ENCODE measurements at places on chromosomes 5 and 9.

DNA sequence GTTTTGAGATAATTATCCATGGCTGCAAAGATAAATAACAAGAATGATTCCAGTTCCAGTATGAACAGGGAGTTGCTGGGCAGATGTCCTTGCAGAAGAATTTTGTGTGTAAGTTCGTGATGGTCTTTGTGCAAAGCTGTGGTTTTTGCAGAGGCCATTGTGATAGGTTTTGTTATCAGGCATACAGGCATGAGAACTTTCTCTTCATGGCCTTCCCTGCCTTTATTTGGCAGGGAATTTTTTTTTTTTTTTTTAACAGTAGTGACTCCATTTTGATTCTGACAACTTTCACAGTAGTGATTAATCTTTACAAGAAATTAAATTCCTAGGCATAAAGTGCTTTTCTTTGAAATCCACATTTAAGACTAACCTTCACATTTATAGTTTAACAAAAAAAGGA is 1999.5 kb upstream of the CDH6 start:
- no peak for DNase-seq

- DNase-seq: peak; percentile 19
Observed at GRCh38 chr5:173178369-173178910, 34.1 kb downstream of the BNIP1 start.

DNA sequence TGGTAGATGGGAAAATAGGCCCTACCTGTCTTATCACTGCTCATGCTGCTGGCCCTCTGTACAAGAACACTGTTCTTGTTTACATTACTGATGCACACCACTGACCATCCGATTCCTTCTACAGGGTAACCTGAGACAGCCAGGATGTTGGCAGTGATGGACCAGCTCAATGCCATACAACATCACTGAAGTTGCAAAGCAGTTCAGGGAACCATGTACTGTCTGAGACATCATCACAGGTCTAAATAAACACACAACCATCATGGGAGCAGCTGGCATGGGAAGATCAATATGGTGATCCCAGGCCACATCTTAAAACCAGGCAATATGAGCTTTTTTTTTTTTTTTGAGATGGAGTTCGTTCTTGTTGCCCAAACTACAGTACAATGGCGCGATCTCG is 59.0 kb downstream of the IARS1 start:
- no peak for DNase-seq

DNA sequence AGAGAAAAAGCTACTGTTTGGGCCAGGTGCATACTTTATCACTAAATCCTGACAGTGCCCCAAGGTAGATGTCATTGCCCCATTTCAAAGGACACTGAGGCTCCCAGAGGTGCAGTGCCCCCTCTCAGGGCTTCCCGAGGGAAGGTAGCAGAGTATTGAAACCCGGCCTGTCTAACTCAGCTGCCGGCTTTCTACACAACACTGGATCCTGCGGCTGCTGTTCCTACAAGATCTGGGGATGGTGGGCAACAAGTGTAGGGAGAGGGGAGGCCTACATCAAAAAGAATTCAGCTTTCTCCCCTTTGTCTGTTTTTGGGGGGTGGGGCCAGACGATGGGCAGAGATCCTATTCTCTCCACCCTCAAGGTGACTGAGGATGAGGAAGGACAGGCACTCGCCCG is 200.8 kb downstream of the DAB2IP start:
- no peak for DNase-seq

DNA sequence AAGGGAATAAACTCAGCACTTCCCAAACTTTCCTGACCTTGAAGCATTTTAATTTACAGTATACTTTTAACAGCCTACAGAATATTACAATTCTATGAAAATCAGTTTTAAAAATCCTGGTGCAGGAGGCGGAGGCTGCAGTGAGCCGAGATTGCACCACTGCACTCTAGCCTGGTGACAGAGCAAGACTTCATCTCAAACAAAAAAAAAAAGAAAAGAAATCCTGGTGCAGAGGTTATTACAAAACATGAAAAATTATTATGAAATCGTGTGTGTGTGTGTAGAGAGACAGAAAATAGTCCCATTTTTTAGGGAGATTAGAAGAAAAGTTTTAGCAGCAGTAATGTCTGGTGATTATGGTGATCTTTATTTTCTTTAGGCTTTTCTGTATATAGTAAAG is 26.9 kb downstream of the GOLPH3 start:
- no peak for DNase-seq

GRCh38 chr9:137243626-137244485 is 2.8 kb downstream of the TUBB4B start:
- DNase-seq: no peak

GRCh38 chr9:112793213-112793810 is 42.8 kb downstream of the SNX30 start:
- DNase-seq: peak; percentile 84

GRCh38 chr5:158349987-158350386 is 491.0 kb upstream of the CLINT1 start:
- no peak for DNase-seq

DNA sequence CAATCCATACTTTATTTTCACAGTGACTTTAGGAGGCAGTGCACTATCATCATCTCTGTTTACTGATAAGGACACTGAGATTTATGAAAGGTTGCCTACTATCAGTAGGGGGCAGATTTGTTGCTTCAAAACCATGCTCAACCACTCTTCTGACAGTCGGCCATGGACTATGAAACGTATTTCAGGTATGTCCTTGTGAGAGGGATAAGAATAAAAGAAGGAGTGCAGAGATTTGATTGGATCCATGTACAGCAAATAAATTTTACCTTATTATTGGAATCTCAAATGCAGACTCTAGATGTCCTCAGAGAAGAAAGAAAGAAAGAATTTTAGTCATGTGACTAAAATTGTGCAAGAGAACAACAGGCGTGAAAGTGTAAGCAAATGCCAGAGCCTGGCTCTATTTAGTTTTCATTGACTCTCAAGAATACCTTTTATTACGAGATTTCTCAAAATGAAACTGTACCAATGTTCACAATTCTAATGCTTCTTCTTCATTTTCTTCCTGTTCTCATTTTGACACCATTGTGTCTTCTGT is 296.6 kb upstream of the RASA1 start:
- no peak for DNase-seq

DNA sequence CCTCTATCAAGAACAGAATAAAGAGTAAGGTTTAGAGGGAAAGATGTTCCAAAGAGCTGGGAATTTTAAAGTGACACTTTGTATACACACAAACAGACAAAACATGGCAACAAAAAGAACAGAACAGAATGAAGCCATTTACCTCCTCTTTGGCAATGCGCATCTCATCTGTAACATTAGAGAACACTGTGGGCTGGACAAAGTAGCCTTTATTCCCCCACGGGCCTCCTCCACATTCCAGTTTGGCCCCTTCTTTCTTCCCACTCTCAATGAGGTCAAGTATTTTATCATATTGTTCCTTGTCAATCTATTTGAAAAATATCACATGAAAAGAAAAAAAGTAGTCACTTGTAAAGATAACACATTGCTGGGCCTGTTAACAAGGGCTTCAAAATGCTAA is 41.0 kb downstream of the ALDH1A1 start:
- no peak for DNase-seq

DNA sequence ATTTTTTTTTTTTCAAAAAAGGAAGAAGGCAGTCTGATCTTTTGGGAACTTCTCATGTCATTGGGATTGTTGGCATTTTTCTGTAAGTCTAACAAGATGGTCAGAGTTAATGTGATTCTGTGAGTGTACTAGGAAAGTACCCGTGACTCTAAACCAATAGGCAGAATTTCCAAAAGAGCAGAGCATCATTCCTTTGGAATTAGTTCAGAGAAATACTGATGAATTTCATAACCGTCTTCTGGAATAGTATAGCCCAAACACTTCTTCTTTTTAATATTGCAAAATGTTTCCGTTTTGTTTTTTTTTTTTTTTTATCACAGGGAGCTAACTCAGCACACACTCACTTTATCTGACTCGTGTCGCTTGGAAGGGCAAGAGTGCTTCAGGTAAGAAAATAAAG is 407.4 kb downstream of the DTWD2 start:
- no peak for DNase-seq

DNA sequence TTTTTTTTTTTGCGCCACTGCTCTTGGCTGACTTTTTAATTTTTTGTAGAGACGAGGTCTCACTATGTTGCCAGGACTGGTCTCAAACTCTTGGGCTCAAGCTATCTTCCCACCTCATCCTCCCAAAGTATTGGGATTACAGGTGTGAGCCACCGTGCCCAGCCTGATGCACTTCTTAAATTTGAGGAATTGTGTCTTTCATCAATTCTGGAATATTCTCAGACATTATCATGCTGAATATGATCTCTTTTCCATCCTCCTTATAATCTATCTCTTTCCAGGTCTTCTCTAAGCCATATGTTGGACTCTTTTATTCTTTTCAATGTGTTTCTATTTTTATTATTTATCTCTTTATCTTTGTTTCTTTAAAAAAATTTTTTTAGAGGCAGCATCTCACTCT is 196.2 kb upstream of the IER5L start:
- no peak for DNase-seq

- no peak for DNase-seq
Observed at GRCh38 chr5:55530669-55531068, 4.1 kb downstream of the PLPP1 start.

- no peak for DNase-seq
Observed at GRCh38 chr5:84259283-84260045, 125.2 kb downstream of the EDIL3 start.

DNA sequence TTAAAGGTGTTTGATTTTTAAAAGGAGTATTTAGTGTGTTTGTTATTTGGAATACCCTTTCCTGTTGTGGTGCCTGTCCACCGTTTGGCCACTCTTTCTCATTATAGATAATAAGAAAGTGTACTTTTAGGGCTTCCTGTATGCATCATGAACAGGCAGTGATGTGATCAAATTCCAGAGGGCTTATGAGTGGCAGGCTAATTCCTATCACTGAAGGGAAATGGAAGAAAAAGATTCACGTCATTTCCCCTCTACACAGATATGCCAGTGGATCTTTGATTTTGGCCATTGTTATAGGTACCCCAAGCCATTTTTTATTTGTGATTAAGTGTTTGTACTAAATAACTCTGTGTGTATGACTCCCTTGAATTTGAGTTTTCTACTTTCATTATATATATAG is 37.1 kb downstream of the RPS6 start:
- DNase-seq: no peak

DNA sequence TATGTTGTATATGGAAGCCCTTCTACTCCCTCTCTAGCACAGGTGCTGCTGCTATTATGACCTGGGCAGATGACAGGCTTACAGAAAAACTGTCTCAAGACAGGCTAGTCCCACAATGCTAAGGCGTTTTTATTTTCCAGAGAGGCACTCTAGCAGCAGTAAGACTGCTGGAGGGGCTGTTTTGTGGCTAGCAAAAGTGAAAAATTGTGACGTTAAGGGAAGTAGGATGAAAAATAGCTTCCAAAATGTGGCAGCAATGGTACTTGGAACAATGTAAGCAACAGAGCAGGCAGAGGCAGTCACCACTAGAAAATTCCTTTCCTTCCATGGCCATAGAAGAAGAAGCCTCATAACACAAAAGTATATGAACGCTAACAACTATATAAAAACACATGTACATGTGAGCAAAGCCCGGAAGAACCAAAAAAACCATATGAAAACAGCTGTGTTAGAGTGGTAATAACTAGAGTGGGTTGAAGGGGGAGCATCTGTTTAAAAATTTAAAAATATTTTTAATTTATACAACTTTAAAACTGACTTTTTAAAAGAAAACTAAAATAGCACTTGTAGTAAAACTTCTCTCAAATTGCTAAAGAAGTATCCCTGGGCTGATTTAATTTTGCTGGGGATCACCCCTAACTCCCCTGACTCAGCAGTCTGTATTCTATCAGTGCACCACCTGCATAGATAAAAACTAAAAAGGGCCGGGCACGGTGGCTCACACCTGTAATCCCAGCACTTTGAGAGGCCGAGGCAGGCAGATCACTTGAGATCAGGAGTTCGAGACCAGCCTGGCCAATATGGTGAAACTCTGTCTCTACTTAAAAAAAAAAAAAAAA is 30.6 kb downstream of the CLINT1 start:
- no peak for DNase-seq

GRCh38 chr5:145960848-145961600 is 24.6 kb downstream of the SH3RF2 start:
- no peak for DNase-seq

- no peak for DNase-seq
Observed at GRCh38 chr5:22751536-22751935, 101.6 kb downstream of the CDH12 start.

DNA sequence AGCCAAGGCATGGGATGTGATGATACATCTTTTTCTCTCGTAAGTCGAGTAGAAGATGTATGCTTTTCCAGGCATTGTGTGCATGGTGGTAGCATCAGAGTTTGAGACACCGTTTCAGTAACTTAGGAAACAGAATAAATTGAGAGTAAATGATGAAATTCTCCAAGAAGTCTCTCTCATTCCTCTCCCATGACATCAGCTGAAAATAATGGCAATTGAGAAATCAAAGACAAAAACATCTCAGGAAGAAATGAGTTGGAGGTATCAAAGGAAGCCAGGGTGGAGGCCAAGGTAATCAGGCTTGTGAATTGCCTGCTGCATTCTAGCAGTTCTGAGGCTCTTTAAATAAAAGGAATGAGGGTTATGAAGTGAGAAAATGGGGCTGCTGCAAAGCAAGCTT is 53.9 kb downstream of the SGCD start:
- DNase-seq: no peak

- DNase-seq: no peak
Observed at GRCh38 chr5:65247594-65247993, 234.1 kb downstream of the ADAMTS6 start.

DNA sequence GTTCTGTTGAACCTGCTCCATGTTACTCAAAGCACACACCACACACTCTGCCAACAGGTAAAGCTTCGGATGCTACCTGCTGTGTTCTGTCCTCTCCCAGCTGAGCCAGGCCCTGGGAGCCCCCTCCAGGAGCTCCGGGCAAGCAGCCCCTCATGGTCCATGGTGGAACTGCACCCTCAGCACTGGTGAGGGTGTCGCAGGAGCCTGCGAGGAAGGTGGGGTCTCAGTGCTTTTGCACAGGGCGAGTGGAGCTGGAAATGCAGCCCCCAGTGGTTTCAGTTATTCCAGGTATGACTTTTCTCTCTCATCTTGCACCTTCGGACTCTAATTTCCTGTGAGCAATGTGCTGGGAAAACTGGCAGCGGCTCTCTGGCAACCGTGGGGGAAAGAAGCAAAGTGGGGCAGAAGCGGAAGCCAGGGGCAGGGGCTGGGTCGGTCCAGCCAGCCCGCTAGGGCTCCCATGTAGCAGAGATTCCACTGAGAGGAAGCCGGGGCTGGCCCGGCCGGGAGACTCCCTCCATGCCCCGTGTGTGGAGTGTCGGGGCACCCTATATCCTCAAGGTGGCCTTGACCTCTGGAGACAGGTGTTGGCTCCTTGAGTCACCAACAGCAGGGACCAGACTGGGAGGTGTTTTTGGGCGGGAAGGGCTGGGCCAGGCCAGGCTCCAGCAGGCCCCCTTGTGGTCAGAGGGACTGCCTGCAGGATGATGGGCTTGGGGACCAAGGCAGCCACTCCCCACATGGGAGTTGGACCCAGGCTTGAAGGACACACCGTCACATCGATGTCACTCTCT is 75.6 kb upstream of the PRSS3 start:
- peak; percentile 54 for DNase-seq

GRCh38 chr5:62594364-62594984 is 15.9 kb downstream of the LRRC70 start:
- DNase-seq: no peak

- no peak for DNase-seq
Observed at GRCh38 chr5:79510638-79511037, 3.3 kb downstream of the HOMER1 start.

- no peak for DNase-seq
Observed at GRCh38 chr5:137635521-137635921, 100.4 kb downstream of the KLHL3 start.

GRCh38 chr5:84131372-84131771 is 253.3 kb downstream of the EDIL3 start:
- DNase-seq: no peak

- DNase-seq: no peak
Observed at GRCh38 chr5:40796487-40796889, 1.7 kb downstream of the PRKAA1 start.

All from stimulated activated CD4-positive, alpha-beta T cell treated with anti-CD3 and anti-CD28 coated beads, Interleukin-2, amount 100 ng/mL, for 24 hours (primary cell).